Hematopoietic multipotent progenitor cell treated with erythropoietin and hydrocortisone succinate and interleukin-3 and kit ligand, for 15 days (in vitro differentiated cells): ENCODE measurements at places on chromosomes 12 and 14.

- no peak for DNase-seq
Observed at GRCh38 chr14:100776681-100777365, 49.1 kb upstream of the MEG3 start.

- no peak for DNase-seq
Observed at GRCh38 chr14:78737116-78737515, 566.9 kb downstream of the NRXN3 start.

- DNase-seq: no peak
Observed at GRCh38 chr12:121000530-121000929, 15.8 kb downstream of the C12orf43 start.

DNA sequence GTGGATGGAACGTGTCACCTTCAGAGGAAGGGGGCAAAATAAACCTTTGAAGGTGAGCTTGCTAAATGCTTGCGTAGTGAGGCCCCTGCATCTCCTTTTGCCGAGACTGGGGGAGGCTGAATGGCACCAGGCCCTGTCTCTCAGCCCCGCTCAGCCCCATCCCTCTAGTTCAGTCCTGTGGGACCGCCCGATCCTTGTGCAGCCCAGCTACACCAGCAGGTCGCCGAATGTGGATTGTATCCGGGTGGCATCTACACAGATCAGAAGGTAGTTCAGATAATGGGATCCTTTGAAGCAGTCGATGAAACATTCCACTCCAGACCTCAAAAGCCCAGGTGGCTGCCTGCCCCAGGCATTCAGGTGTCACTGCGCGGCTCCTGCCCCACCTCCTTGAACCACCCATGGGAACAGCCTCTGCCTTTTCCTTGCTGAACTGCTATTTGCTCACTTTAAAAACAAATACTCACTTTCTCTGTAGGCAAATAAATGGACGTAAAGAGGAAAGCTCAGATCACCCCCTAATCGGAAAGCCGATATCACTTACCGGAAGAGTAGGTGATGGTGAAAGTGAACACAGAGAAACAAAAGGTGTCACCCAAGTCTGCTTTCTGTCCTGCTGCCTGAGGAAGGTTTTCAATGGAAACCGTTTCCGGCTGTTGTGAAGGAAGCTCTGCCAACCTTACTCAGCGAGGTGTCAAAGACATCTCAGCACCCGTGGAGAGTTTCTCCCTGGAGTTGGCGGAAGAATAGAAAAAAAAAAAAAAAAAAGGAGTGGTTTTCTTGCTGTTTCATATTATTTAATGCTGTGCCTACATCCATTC is 100.3 kb upstream of the NCOR2 start:
- no peak for DNase-seq

DNA sequence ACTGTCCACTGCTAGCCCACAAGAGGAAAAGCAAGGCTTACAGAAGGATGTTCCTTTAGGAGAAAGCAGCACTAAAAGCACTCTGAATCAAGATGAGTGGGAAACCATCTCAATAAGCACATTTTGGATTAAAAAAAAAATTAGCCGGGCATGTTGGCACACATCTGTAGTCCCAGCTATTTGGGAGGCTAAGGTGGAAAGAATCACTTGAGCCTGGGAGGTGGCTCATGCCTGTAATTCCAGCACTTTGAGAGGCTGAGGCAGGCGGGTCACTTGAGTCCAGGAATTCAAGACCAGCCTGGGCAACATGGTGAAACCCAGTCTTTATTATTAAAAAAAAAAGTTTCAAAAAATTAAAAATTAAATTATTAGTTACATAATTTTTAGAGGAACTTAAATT is 17.0 kb upstream of the ARL1 start:
- DNase-seq: no peak

DNA sequence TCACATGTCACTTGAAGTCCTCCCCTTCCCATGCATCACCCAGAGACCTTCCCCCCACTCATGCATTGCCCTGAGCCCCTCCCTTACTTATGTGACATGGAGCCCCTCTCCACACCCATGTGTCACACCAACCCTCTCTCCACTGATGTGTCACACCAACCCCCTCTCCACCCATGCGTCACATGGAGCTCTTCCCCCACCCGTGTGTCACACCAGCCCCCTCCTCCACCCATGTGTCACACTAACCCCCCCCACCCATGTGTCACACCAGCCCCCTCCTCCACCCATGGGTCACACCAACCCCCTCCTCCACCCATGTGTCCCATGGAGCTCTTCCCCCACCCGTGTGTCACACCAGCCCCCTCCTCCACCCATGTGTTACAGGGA is 30.4 kb downstream of the RTL1 start:
- DNase-seq: no peak

DNA sequence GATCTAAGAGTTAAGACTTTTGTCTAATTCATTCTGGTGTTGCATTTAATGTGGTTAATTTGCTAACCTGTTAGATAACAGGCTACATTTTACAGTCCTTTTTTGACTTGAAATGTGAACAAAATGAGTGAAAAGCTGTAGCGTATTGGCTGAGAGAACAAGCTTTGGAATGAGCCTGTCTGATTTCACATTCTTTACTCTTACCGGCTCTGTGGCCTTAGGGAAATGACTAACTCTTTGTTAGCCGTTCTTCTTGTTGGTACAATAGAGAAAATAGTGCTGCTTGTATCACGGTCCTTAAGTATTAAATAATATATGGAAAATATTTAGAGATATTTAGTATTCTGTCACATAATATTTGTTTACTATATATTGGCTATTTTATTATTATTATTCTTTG is 1.9 kb downstream of the MNAT1 start:
- DNase-seq: no peak

DNA sequence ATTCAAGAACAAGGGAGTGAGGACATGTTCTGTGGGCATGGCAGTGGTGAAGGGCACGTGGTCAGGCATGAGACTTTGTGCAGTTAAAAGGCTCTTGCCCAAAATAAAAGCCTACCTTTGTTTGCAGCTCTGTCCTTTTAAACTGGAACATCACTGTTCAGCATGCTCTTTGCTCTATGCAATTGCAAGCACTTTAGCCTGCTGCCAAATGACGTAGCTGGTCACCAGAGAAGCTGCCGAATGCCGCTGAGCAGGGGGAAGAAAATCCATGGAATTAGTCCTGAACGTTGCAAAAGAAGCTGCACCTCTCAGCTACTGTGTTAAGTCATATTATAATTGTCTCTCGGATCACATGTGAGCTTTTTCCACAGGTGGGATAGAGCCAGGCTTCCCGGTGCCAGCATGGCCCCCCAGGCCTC is 176.3 kb upstream of the DIO2 start:
- no peak for DNase-seq

DNA sequence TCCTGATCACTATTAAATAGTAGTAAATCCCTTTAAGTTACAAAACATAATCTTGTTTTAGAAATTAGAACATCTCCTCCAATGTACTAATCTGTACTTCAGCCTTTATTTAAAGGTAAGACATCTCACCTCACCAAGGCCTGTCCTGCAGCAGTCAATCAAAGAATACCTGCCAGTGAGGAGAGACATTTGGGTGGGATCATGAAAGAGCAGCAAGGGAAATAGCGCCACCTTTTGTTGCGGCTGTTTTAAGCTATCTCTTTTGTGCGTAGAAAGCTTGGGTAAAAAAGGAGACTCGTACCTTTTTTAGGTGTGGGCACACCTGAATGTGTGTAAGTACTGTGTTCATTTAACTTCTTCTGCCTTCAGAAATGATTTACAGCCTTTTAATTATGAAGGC is 117.8 kb upstream of the TMTC1 start:
- DNase-seq: no peak

- DNase-seq: no peak
Observed at GRCh38 chr12:80175307-80175930, 76.1 kb downstream of the OTOGL start.

- no peak for DNase-seq
Observed at GRCh38 chr14:60648249-60648933, 886 bp downstream of the SIX1 start.

- no peak for DNase-seq
Observed at GRCh38 chr12:96400631-96401075, 414 bp upstream of the CDK17 start.

- no peak for DNase-seq
Observed at GRCh38 chr14:52914295-52914694, 36.6 kb downstream of the FERMT2 start.

DNA sequence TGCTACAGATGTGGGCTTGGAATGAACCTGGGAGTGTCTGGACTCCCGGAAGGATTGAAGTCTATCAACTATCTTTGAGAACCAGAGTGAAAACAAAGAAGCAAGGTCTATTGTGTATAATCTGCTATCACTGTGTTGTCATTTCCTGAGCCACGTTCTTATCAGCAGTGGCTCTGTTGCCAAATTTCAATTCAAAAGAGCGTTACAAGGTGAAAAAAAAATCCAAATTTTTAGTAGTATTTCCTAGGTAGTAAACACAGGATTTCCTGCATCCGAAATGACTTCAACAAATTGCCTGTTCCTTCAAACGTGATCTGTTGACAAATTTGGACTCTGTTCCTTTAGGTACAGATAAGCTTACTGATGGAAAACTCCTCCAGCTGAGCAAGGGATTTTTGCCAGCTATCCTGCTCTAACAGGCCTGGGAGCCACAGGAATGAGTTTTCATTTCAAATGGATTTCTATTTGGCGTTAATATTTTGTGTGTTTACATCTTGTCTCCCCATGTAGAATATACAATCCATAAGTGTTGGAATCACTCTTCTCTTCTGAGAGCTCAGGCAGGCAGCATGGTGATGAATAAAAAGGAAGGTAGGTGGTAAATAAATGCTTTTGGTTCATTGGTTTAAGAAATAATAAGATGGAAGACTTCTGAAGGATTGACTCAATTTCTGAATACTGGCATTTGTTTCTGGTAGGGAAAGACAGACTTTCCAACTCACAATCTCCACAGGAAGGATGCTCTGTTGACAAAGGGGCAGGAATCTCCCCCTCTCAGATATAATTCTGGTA is 58.5 kb downstream of the GPR135 start:
- DNase-seq: no peak

GRCh38 chr14:67680941-67681340 is 6.5 kb upstream of the VTI1B start:
- DNase-seq: peak; percentile 76

GRCh38 chr12:570921-571794 is 92.1 kb downstream of the NINJ2 start:
- no peak for DNase-seq

DNA sequence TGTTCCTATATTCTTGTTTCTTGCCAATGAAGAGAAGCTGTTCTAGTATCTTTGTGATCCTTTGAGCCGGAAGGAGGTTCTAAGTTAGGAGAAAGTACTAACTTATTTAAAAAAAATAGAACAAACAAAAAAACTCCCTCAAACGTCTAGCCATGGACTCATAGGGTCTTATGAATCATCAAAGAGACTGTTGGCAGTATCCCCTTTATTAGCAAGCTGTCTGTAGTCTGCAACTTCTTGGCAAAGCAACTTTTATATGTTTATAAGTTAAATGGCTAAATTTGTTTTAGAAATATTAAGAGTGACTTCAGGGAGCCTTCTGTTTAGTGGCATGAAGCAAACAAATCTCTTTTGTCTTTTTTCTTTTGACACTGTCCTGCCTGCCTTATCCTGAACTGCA is 291.9 kb downstream of the FUT8 start:
- DNase-seq: no peak

DNA sequence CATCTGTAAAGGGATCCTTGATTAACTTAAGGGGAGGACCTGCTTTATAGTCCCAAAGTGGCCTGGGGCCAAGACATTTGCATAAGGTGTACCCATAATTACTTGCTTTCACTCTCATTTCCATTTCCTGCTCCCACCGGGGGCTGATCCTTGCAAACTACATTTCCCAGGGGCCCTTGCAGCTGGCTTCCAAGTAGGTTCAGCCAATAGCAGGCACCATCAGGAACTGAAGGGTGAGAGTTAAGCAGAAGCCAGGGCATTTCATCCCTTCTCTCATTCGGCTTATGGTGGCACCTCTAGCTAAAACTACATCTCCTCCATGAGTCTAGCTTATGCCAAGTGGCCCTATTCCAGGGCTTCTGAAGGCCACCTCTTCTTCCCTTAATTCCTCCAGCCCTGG is 88.8 kb downstream of the CCDC60 start:
- DNase-seq: no peak

DNA sequence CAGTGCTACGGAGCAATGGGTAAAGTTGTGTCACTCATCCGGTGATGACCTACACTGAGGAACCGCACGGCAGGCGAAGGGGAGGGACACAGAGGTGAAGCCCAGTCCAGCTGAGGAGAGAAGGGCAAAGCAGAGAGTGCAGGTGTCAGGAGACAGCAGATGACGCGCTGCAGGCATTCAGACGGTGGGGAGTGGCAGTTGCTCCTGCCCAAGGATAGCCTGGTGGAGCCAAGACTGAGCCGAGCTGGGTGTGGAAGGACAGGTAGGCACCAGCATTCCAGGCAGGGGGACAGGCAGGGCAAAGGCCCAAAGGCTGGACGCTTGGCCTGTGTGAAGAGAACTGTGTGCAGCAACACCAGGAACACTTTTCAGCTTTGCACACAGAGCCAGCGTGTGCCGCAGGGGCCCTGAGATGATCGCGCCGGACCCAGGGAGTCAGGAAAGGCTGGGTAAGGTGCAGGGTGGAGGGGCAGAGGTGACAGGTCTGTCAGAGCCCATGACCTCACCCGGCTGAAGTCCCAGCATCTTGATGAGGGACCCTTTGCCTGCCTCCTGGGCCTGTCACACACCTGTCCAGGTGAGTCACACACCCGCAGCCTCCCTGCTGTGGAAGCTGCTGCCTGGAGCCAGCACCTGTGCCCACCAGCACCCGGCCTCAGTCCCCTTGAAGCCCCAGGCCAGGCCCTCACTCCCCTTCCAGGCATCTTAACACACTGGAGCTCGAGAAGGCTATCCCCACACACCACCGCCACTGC is 48.4 kb downstream of the TSPAN11 start:
- no peak for DNase-seq

DNA sequence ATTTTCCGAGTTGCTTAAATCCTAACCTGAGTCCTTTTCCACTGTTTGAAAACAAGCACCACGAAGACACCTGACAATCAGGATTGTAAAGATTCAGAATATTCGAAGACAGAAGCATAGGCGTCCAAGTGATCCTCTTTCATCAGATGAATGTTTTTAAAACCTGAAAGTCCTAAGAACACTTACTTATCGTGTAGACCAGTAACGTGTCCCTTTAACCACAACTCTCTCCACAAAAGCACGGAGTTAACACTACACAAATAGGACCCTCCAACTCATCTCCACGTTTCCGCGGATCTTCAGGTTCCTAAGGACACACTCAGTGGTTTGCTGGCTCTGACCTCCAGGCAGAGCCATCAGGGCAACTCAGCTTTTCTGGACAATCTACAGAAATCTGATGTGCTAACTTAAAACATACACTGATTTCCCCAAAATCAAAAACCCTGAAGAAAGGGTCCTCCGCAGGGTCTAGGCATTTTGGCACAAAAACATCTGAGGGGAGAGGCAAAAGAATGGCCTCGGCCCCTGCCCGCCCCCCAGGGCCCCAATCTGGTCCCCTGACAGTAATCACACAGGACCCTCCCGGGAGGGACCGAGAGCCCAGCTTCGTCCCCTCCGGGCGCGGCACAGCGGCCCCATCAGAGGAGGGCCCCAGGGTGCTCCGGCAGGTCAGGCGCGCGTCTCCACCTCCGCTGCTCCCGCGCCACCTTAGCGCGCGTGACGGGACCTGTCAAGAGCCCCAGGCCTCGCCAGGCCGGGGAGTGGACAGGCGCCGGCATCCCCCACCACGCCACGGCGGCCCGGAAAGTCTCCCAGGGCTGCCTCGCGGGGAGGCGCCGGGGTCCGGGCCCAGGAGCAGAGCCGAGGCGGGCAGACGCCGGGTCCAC is 925 bp downstream of the DICER1 start:
- DNase-seq: no peak

- peak; percentile 44 for DNase-seq
Observed at GRCh38 chr14:77099425-77100167, 1.5 kb downstream of the CIPC start.

- DNase-seq: peak; percentile 42
Observed at GRCh38 chr12:2691345-2692071, 103.3 kb upstream of the FKBP4 start.
